Activated naive CD4-positive, alpha-beta T cell (primary cell): ENCODE measurements at places on chromosomes 2 and 18.

- DNase-seq, result no peak
Observed at GRCh38 chr2:240877460-240878340, 9.1 kb downstream of the AGXT start.

GRCh38 chr2:46379213-46380037 lies 82.2 kb downstream of the EPAS1 start:
- no peak for DNase-seq

- DNase-seq, result no peak
Observed at GRCh38 chr18:59202258-59202820, 17.6 kb upstream of the GRP start.

DNA sequence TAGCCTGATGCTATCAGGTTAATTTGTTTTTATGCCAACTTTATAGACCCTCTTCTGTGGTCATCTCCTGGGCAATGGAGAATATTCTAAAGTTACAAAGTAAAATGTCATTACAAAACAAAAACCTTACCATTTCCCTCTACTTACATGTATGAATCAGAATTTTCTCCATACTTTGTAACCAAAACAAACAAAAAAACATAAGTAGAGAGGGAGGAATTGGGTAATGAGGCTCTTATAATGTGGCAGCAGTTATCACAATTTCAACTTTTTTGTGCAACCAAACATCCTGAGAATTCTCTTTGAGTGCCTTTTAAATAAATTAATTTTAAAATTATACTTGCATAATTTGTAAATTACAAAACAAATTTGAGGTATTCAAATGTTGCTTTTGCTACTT lies 332.8 kb downstream of the TXNL1 start:
- DNase-seq, result no peak

DNA sequence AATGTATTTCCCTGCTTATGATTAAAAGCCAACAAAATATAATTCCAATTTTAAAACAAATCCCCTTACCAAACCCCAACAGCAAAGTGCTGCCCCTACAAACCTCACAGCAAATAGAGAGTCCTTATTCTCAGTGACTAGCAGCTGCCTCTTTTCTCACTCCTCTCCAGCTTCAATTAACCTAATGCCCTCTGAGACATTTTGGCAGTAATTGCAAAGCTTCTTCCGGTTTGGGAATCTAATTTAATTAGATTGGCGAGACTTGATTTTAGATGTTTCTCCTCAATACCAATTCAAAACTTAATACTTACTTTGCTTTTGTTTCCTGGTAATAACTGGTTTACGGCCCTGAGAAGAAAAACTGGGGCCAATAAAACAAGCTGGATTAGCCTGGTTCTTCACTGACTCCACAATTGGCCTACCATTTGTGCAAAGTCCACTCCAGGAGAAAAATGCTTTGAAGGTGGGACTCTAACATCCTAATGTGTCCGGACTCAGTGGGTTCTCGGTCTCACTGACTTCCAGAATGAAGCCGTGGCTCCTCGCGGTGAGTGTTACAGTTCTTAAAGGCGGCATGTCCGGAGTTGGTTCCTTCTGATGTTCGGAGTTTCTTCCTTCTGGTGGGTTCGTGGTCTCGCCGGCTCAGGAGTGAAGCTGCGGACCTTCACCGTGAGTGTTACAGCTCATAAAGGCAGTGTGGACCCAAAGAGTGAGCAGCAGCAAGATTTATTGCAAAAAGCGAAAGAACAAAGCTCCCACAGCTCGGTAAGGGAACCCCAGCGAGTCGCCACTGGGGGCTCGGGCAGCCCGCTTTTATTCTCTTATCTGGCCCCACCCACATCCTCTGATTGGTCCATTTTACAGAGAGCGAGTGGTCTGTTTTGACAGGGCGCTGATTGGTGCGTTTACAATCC lies 52.8 kb downstream of the SLC35F5 start:
- no peak for DNase-seq

DNA sequence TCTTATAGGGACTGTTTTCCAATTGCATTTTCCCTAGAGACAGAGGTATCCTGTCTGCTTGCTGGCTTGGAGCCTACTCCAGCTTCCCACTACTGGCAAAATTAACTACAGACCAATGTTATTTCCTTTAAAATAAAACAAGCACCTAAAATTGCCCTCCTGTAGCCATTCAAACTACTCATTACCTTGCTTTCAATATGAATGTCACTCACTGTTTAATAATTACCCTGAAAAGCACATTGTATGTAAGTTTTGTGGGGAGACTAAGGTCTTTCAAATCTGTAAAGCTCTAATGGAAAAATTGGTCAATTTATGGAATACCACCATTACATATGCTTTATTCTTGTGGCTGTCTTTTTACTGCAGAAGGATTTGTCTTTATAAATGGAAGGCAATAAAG lies 87.3 kb downstream of the DOCK10 start:
- DNase-seq, result no peak

GRCh38 chr2:236012155-236012554 lies 156.0 kb downstream of the GBX2 start:
- DNase-seq, result no peak

GRCh38 chr2:6545336-6545735 lies 320.4 kb downstream of the CMPK2 start:
- no peak for DNase-seq

GRCh38 chr2:150292807-150293206 lies 194.7 kb downstream of the RND3 start:
- no peak for DNase-seq

DNA sequence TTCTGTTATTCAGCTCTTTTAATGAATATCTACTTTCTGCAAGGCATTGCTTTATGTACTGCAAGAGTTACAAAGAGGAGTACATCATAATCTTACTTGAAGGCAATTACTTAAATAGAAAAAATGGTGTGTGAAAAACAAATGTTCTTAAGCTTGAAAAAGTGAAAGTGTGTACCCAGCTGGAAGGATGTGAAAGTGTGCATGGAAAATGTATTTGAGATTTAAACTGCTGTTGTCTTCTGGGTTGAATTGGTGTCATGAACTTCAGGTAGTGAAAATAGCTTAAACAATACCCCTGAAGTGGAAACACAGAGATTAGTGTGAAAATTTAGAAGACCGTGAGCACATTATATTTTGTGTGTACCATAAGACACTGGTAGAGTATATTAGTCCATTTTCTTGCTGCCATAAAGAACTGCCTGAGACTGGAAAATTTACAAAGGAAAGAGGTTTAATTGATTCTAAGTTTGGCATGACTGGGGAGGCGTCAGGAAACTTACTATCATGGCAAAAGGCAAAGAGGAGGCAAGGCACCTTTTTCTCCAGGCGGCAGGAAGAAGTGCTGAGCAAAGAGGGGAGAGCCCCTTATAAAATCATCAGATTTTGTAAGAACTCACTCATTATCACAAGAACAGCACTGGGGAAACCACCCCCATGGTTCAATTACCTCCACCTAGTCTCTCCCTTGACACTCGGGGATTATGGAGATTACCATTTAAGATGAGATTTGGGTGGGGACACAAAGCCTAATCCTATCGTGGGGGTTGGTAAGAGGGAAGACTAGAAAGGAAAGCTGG lies 38.8 kb downstream of the SCN2A start:
- no peak for DNase-seq

DNA sequence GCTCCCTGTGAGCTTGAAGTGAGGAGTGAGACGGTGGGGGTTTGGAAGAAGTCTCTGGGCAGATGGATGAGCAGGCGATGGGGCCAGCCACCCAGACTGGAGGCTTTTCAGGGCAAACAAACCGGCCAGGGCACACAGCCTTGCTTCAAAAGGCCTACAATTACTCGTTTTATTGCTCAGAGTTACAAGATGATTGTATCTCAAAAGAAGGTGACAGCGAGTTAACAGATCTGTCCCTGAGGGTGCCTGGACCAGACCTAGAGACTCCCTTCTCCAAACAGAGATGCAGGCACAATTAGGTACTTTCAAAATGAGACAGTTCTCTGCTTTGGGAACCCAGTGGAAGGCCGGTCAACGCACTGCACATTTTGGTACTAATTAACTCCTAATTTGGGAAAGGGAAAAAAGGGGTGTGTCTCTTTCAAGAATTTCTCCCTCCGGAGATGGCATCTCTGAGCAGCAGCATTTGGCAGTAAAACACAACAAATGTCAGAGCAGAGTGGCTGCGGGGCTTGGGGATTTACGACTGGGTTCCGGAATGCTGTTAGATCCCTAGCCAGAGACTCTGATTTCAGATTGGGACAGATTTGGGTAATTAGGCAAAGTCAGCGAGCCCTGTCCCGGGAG lies 226.7 kb downstream of the TTC32 start:
- DNase-seq, result no peak

GRCh38 chr2:71665168-71666093 lies 212.1 kb downstream of the DYSF start:
- no peak for DNase-seq

- no peak for DNase-seq
Observed at GRCh38 chr2:237875256-237876060, 16.0 kb downstream of the RAMP1 start.

- DNase-seq, result no peak
Observed at GRCh38 chr2:39524061-39524460, 87.0 kb upstream of the MAP4K3 start.

DNA sequence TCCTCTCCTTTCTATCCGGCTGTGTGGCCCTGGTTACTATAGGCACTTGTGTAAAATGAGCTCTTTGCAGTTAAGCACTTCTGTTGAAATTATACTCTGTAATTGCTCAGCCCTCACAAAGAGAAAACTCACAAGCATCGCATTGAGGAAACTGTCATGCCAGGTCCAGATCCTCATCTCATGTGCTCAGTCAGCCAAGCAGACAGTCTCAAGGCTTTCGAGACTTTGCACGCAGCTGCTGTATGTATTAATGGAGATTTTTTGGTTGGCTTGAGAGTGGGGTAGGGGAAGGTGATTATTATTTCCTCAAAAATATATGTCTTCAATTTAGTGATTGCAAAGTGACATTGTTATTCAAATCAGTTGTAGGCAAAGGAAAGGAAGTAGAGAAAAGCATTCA lies 33.0 kb upstream of the PHLPP1 start:
- no peak for DNase-seq

GRCh38 chr2:60215386-60215901 lies 338.0 kb downstream of the BCL11A start:
- no peak for DNase-seq

DNA sequence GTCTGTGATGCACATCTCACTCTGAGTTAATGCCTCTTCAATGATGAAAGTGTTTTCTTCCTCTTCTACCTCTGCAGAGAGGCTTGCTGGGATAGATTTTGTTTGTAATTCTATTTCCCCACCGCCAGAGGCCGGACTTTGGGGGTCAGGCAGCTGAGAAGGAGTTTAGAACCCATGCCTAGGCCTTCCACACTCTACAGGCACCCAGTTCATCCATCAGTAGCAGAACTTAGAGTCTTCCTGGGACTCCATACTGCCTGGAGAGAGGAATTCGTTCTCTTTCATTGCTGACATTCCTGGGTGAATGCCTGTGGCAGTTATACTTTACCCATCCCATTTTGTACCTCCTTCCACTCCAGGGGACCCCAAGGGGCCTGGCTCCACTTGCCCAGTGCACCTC lies 9.1 kb downstream of the TPRKB start:
- DNase-seq, result no peak

DNA sequence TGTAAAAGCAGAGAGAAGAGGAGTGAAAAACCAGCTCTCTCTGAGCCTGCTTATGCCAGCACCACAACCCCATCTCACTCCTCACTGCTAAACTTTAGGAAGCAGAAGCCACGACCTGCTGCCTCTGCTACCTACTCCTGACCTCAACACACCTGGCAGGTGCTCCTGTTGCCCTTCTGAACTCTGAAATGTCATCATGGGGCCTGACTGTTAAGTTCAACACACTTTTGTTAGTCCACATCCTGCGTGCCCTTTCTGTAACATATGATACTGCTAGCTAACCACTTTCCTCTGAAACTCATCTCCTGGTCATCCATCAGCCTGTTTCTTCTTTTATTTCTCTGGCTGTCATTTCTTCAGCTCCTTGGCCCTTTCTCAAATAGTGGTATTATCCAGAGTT lies 118.1 kb downstream of the EPB41L3 start:
- DNase-seq, result no peak

DNA sequence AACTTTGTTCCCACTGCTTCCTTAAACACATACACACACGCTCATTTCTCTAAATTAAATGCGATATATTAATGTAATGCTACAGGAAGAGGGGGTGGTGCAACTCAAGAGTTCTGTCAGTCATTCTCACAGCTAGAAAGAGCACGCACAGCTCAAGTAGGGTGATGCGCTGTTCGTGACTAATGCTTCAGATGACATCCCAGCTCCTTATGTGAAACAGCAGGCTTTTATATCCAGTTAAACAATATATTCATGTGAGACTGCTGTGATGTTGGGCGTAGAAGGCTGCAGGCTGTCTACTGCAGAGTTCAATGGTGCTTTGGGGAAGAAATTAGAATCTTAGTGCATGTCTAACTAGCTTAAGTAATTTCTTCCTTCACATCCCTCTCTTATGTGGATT lies 912.6 kb upstream of the FSHR start:
- DNase-seq, result no peak

- DNase-seq, result no peak
Observed at GRCh38 chr18:67896451-67896850, 379.9 kb upstream of the DSEL start.

- no peak for DNase-seq
Observed at GRCh38 chr18:78543201-78543725, 436.4 kb upstream of the SALL3 start.

DNA sequence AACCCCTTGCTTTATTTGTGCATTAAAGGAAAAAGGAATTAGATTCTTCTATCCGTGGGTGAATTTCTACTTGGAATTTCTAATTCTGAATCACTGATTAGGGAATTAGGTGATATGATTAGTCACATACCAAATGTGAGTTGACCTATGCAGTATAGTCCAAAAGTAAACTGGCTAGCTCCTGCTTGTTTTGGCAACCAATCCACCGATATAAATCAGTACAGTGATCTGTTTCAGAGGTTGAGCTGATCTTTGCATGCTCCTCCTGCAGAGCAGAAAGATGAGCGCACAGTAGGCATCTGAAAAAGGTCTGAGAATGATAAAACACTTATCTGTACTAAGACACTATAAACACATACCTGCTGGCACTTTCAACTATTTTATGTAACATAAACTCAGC lies 86.6 kb downstream of the LRP1B start:
- no peak for DNase-seq

DNA sequence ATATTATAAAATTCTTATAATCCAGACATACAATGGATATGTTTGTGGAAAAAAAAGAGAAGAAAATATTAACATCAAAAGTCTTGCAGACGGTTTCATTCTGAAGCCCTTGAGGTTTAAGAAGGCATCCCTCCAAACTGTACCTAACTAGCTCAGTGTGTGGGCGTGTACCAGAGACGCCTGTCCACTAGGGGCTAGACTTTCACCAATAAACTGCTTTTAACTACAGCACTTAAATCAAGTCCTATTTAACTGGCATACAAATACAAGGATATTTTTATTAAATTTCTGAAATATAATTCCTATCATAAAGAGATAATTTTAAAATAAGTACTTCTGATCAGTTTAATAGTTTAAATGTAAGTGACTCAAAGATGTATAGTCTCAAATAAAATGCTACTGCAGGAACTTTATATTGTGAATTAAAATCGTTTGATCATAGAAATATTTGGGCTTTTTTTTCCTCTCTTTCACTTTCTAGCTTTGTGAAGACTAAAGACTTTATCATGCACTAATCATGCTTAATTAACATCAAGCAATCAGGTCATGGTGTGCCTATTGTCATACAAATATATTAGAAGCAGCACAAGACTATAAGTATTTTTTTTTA lies 437.7 kb downstream of the SATB2 start:
- DNase-seq, result no peak

GRCh38 chr2:2831633-2832032 lies 500.6 kb upstream of the MYT1L start:
- DNase-seq, result no peak

GRCh38 chr2:197163712-197164140 lies 146.9 kb downstream of the ANKRD44 start:
- no peak for DNase-seq
